ENCODE measurements at places on chromosomes 1 and 21.

- DNase-seq: no peak
Measured at GRCh38 chr21:44792702-44793591, 8.7 kb downstream of the UBE2G2 start.

GRCh38 chr1:19923137-19923952 lies at the start of gene PLA2G2E:
Gene PLA2G2E (minus strand): TSS chr1:19923617. CDS start chr1:19923559, 58 bp downstream.
- DNase-seq: no peak

GRCh38 chr21:43740497-43741156 lies 21.7 kb downstream of the PDXK start:
- DNase-seq: no peak

DNA sequence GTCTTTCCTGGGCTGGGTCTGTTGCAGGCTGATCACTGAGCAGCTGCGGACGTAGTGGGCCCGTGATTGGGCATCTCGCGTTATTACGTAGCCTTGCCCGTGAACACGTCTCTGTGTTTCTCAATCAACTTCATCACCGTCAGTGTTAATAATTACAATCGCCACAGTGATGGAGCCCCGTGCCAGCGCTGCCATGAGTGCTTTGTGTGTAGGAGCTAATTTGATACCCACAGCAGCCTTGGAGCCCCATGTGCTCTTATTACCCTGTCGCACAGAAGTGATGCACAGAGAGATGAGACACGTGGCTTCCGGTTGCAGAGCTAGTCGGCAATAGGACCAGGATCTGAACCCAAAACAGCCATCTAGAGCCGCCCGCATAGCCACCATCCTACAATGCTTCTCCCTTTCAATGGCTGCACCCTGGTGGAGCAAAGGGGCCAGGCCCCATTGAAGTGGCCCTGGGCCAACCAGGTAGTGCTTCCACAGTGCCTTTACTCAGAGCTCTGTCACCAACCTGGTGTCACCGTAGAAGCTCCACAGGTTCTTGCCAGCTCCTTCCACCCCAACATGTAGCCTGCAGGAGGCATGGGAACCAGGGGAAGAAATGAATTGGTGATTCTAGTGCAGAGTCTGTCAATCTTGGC lies 398.5 kb upstream of the VAMP3 start:
- no peak for DNase-seq

DNA sequence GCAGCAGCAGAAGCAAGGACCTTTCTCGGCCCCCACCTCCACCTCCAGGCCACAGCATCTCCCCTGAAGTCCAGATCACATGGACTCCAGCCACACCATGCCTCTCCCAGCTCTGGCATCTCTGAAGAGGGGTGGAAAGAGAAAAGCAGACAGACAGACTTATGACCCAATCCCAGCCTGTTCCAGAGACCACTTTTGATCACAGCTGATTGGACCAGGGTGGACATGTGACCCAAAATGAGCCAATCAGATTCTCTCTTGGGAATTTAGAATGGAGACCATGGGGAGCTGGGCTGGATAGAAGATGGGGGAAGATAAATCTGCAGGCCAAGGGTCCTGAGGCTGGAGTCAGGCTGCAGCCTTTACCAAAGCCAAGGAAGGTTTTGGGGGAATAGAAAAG lies 16.4 kb downstream of the HTR1D start:
- no peak for DNase-seq

DNA sequence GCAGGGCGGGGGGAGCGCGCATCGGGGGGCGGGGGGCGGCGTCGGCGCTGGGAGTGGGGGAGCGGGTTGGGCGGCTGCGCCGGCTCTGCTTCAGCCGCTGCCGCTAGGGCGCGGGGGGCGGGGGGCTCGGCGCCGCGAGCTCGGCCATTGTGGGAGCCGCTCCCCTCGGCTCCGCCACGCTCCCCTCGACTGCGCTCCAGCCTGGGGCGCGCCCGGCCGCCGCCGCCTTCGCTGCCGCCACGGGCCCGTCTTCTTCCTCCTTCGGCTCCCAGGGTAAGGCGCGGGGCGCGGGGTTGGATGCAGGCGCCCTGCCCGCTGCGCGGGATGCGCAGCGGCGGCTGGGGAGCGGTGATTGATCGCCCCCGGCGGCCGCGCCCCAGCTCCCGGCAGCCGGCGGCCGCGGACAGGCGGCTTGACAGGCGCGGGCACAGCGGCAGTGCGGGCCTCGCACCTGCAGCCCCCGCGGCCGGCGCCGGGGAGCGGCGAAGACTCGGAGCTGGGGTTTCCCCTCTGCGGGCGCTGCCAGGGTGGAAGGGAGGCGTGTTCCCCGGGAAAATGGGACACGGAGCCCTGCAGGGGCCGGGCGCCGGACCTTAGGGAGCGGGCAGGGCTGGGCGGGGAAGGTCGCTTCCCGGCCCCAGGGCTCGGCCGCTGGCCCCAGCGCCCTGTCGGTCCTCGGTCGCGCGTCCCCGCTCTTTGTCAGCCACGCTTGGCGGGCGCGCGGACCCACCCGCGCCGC lies 55.3 kb downstream of the NDUFS5 start:
- no peak for DNase-seq

Measured in omental fat pad (tissue), 4 donors.